ENCODE measurements at places on chromosomes 7 and 10.

DNA sequence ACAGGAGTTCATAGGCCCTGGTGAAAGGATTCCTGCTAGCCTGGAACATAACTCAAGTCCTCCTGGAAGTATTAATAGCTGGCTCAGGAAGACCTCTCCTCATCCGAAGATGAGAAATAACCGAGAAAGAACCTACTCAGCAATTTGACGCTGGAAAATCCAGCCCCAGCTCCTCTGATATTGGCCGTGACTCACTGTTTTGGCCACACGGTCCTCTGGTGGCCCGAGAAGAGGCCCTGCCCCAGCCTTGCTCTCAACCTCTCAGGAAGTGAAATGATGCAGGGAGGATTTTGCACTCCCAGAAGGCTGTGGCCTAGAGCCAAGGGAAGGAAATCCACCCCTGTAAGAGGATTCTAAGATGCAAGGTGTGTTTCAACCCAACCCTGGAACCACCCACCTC lies 121.6 kb downstream of the MTPAP start:
- DNase-seq, result no peak

DNA sequence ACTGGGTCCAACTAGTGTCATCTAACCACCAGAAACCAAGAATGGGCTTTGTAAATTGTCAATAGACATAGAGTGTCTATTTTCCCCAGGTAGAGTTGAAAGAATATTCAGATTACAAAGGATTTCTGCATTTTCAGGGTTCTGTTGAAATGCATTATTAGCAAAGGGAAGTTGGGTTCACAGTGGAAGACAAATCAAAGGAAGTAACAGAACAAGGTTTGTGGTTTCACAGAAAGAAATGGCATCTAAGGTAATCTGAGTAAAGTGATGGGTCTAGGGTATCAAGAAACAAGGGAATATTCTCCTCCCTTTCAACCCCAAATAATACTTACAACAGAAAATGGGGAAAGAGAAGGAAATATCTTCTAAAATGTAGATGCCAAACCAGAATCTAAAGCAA lies 25.8 kb downstream of the CEP41 start:
- no peak for DNase-seq

DNA sequence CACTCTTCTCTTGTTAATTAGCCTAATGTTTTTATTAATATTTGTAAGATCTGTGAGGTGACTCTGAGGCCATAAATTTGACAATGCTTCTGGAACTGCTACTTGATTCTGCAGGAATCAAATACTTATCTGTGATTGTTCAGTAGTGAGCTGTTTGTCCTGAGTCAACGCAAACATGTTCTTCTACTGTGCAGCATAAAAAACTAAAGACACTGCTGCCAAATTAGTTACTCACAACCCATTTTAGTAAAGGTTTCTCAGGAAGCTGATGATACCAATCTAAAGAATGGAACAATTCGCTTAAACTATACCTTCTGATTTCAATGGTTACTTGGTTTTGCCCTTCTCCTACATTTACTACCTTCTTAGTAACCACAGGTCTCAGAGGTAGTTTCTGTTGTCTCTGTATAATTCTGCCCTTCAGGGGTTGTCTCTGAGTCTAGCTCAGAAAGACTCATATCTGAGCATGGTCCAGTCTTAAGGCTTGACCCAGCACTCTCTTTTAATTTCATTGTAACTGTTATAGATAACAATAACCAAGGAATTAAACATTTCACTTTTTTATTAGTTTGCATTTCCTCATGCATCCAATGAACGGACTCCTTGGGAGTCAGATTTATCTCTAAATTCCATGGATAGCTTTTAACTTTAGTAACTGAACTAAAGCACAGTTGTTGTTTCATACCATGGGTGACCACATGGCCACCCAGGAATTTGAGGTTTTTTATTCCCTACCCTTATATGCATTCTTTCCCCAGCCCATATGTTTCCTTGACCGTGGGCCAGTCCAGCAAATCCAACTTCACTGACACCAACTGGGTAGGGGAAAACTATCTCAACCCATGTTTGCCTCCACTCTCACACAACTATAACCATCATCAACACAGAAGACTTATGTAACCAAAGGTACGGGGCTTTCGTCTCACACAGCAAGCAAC lies 309.5 kb upstream of the TEX47 start:
- no peak for DNase-seq

GRCh38 chr7:120867932-120868331 lies 10.0 kb upstream of the TSPAN12 start:
- no peak for DNase-seq

- DNase-seq, result no peak
Measured at GRCh38 chr7:124318721-124319450, 286.0 kb upstream of the TMEM229A start.

- no peak for DNase-seq
Measured at GRCh38 chr10:31694126-31694685, 234.4 kb downstream of the ARHGAP12 start.

Data from activated CD4-positive, alpha-beta T cell treated with anti-CD3 and anti-CD28 coated beads for 36 hours (primary cell).